Caudate nucleus (tissue), 63 donors: ENCODE measurements at places on chromosomes 16 and 17.

DNA sequence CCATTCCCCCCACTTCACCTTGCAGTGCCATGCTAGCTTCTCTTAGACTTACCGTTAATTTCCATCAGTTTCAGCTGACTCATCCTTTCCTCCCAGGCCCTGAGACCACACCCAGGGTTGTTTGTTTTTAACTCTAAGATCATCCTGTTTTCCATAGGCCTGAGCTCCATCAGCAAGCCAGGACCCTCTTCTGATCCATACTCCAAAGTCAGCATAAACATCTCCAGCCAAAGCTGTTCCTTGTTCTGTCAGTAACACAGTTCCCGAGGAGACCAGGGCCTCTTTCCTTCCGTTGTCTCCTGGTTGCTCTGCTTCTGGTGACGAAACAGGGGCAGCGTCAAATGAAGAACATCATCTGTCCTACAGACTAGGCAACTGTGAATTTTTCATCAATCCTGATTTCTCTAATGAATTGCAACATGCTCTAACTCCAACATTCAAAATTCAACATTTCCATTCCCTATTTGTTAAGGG, 83.8 kb upstream of the HNF1B start:
- no peak for DNase-seq

DNA sequence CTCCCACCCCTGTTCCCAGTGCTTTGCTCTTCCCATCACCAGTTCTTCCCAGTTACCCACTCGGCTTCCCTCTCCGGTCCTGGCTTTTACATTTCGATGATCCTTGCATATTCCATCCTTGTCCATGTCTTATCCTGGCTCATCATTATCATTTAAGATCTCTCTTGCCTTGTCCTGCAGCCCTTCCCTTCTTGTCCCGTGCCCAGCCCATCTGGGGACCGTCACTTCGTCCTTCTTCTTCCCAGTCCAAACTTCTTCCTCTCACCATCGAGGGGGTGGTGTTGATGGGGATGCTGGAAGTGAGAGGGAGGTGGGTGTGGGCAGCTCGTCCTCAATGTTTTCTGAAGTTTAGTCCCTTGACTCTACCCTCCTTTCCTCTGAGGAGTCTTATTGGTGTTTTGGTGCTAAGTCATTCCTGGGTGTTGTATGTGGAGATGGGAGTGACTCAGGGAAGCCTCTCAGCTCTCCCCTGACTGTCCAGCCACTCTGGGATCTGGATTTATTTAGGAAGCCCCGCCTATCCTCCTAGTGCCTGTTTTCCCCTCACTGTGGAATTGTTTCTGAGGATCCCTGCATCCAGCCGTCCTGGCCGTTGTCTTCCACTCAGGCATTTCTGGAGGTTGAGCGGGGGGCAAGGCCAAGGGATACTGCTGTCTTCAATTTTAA, 975 bp downstream of the SNX29 start:
- DNase-seq, result no peak

GRCh38 chr17:46150216-46150963, 42.8 kb downstream of the KANSL1 start:
- no peak for DNase-seq

GRCh38 chr17:81020767-81021497, 14.0 kb upstream of the BAIAP2 start:
- peak; percentile 74 for DNase-seq

DNA sequence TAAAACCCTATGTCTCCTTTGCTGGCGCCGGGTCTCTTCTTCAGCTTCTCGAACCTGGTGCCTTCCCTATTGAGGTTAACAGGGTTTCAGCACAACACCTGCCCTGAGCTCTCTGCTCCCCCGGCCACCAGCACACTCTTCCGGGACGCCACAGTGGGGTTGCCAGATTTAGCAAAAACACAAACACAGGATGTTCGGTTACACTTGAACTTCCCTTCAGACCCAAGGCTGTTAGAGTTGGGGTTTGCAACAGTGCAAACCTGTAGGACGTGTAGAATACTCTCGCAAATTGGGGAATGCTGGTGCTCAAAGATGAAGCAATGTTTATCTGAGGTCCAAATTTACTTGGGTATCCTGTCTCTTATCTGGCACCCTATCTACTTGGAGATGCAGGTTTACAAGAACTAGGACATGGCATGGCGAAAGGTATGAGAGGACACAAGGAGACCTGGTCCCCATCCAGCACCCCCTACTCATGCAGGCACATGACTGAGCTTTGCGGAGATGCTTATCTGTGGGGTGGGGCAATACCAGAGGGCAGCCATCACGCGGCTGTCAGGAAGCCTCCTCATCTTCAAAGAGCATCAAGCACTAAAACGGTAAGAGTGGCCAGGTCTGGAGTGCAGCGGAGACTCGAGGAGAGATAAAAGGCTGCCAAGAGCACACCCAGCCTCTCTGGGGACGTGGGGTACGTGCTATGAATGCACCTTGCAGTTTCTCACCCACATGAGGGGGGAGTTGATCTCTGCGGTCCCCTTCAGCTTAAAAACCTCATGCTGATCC, 52.8 kb downstream of the SDK2 start:
- DNase-seq, result no peak

GRCh38 chr17:37016780-37017179, 68.0 kb downstream of the AATF start:
- DNase-seq, result no peak

GRCh38 chr17:68020409-68020756, 15.2 kb upstream of the KPNA2 start:
- DNase-seq, result no peak

DNA sequence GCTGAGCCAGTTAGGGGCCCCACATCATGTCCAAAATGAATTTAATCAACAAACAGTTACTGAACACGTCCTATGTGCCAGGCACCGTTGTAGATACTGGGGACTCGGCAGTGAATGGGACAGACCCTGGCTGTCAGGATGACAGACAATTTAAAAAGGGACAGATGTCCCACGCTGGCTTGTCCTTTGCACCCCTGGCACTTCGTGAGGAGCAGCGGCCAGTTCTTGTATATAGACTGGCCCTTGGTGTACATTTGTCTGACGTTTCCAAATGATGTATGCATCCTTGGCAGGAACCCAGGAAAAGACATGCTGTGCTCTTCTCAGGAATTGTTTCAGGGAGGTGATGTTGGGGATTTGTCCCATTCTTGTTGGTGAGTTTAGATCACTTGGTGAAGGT, 21.1 kb downstream of the IL4R start:
- DNase-seq, result no peak
